ENCODE measurements at places on chromosomes 4 and X.
A peak's percentile ranks its signal among the peaks of the same experiment; 100 is the strongest.

- no peak for DNase-seq
Observed at GRCh38 chr4:18180122-18180521, 158.6 kb upstream of the LCORL start.

- DNase-seq, result no peak
Observed at GRCh38 chrX:142156567-142156966, 48.5 kb downstream of the MAGEC2 start.

GRCh38 chr4:82797405-82798111, 1.0 kb downstream of the SCD5 start:
- DNase-seq, result peak; percentile 47

DNA sequence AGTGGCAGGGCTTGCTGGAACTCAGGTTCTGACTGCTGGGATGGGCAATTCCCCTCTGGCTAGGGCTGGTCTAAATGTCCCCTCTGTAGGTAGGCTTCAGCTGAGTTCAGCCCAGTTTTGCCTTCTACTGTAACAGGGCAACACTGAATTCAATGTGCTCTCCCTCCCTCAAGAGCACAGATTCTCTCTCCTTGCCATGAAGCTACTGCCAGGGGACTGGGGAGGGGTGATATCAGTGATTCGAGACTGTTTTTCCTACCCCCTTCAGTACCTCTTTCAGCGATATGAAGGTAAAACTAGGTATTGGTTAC, 23.4 kb upstream of the STPG2 start:
- DNase-seq, result no peak

- no peak for DNase-seq
Observed at GRCh38 chr4:35503435-35503834, 740.9 kb downstream of the ARAP2 start.

- no peak for DNase-seq
Observed at GRCh38 chrX:77960567-77960966, 8.9 kb downstream of the PGAM4 start.

GRCh38 chr4:177667687-177668086, 225.4 kb upstream of the AGA start:
- no peak for DNase-seq

- DNase-seq, result no peak
Observed at GRCh38 chr4:153223427-153223801, 19.2 kb downstream of the TRIM2 start.

GRCh38 chrX:155645180-155645579, 32.4 kb upstream of the TMLHE start:
- no peak for DNase-seq

- DNase-seq, result no peak
Observed at GRCh38 chr4:71749008-71749594, 34.8 kb downstream of the GC start.

DNA sequence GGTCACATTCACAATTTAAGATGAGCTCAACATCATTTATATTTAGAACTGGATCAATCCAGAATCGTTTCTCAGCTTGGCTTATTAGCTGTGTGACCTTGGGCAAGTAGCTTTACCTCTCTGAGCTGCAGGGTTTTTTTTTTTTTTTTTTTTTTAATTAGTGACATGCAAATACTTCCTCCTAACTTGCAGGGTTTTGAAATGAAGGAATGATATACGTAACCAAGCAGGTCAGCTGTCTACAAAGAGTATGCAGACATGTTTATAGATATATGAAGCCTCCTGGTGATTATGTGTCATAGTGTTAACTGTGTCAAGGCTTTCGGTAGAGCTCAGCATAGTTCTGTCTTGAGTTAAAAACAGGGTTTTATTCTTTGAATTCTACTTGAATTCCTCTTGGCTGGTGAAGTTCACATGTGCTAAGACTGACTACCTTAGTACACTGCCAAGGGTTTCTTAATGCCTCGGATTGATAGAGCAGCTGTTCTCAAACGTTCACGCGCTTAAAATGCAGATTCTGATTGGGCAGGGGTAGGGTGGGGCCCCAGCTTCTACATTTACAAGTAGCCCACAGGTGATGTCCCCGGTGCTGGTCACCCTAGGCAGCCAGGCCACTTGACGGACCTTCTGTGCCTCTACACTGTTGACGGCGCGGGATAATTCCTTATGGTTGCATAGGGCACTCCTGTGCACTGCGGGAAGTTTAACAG, 654 bp upstream of the STS start:
- DNase-seq, result no peak

DNA sequence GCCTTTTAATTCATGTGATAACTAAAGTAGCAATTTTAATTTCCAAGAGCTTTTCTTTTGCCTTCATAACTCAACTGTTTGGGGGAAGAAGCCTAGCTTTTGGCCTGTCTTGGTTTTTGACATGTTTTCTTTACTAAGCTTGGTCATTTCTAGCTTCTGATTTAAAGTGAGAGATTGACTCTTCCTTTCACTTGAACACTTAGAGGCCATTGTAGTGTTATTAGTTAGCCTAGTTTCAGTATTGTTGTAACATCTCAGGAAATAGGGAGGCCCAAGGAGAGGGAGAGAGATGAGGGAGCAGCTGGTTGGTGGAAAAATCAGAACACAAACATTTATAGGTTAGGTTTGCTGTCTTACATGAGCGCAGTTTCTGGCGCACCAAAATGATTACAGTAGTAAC, 44.8 kb downstream of the DCLK2 start:
- DNase-seq, result no peak

GRCh38 chr4:33924811-33925210, 2319.5 kb downstream of the ARAP2 start:
- no peak for DNase-seq

DNA sequence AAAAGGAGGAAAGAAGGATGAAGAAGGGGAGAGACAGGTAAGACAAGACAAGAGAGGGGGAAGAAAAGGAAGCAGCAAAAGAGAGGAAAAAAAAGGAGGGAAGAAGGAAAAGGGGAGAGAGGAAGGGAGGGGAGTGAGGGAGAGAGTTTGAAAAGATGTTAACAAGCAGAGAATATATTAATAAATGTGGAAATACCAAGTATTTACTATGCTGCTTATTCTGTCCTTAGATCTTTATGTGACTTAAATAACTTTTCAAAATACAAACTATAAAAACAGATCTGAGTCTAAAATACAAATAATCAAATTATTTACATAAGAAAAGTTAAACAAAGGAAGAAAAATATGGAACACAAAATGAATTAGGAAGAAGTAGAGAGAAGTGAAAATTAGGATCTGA, 18.4 kb upstream of the COX18 start:
- DNase-seq, result no peak

DNA sequence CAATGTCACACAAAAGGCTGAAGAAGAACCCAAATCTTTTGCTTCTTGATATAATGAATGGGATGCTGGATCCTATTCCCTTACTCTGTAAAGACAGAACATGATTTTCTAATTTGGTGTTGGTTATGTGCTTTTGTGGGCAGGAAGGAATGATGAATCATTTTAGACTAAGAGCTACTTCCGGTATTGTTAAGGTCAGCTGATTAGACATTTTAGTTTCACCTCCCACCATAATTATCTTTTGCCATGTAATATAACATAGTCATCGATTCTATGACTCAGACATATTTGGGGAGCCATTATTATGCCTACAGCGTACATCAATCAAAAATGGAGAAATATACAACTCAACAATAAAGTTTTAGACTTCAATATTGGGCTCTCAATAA, 265.3 kb downstream of the ZNF674 start:
- no peak for DNase-seq

DNA sequence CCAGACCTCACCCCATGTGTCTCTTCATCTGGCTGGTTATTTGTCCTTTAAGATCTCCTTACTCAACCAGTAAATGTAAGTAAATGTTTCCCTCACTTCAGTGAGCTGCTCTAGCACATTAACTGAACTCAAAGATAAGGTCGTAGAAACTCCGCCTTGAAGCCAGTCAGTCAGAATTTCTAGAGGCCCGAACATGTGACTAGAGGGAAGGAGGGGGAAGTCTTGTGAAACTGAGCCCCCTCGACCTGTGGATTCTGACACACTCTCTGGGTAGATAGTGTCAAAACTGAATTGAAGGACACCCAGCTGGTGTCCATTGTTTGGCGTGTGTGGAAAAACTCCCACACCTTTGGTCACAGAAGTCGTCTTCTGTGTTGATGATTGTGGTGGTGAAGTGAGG, 933.9 kb downstream of the ADGRL3 start:
- DNase-seq, result no peak

DNA sequence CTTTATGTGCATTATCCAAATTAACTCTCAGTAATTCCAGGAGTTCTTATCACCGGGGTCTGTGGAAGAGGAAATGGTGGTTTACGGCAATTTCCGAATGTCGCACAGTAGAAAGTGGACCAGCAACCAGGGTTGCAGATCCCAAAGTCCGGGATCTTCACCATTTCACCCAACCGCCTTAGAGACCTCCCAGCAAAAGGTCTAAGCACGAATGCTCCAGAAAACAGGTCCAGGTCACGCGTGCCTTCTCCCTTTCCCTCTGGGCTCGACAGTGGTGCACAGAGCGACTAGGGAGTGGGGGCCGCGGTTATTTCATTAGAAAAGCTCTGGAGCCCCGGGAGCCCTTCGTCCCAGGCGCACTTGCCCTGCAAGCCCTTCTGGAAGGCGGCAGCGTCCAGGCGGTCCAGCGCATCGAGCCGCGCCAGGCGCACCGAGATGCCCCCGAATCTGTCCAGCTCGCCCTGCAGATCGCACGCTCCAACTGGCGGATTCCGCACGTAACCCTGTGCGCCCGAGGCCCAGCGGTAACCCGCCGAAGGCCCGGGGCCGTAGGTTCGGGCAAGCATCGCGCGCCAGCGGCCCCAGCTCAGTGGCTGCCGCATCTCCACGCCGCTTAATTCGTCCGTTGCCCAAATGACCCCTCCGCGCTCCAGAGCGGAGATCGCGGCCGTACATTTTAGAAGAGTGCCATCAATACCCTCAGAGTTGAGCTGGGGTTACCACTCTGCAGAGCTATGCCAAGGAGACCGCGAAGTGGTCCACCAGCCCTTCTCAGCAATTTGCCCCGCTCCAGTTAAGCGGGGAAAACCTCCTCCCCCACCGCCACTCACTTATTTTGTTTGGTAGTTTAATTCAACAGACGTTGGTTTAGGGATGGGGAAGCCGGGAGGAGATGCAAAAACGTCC, at the start of gene NUDT6:
Gene NUDT6 (minus strand): TSS at position 627 of the 906 bp plus-strand sequence. CDS start 25 bp downstream, at position 602.
- peak; percentile 78 for DNase-seq

- DNase-seq, result no peak
Observed at GRCh38 chr4:38723726-38724474, 58.9 kb downstream of the TLR10 start.

- DNase-seq, result no peak
Observed at GRCh38 chrX:112306027-112306426, 223.5 kb upstream of the TRPC5 start.

DNA sequence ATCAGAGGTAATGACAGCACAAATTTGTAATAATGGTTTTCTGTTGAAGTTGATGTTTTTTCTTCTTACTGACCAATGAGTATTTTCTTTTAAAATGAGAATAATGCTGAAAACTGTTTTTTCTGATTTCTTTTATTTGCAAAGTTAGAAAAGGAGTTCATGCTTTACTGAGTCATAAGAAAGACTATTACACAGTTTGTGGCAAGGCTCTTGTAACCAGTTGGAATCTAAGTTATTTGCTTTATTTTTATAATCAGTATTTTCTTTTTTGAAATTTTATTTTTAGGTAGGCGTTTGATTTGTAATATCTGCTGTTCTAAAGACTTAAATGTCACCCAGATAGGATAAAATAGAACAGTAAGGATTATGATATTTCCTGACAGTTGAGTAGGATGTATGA, 25.5 kb downstream of the ANAPC4 start:
- no peak for DNase-seq

All from right hindlimb (tissue), 1 donor.